ENCODE measurements at places on chromosomes 1 and 21.

- DNase-seq: no peak
These were observed 823 bp upstream of the PRKAA2 start for GRCh38 chr1:56644064-56644918.

DNA sequence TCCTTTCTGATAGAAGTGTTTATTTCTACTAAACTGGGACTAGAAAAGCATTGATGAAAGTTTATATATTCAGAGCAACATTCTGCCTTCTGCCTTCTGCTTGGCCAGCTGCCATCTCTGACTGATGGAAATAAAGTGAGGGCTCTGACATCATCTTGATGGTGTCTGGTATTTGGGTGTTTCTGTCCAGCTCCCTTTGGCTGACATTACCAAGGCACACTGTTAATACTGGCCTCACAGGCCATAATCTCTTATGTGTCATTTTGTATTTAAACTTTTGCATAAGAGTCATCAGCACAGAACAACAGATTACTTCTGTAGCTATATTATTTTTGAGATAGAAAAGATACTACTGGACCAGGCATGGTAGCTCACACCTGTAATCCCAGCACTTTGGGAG, 216.9 kb downstream of the RYR2 start:
- no peak for DNase-seq

DNA sequence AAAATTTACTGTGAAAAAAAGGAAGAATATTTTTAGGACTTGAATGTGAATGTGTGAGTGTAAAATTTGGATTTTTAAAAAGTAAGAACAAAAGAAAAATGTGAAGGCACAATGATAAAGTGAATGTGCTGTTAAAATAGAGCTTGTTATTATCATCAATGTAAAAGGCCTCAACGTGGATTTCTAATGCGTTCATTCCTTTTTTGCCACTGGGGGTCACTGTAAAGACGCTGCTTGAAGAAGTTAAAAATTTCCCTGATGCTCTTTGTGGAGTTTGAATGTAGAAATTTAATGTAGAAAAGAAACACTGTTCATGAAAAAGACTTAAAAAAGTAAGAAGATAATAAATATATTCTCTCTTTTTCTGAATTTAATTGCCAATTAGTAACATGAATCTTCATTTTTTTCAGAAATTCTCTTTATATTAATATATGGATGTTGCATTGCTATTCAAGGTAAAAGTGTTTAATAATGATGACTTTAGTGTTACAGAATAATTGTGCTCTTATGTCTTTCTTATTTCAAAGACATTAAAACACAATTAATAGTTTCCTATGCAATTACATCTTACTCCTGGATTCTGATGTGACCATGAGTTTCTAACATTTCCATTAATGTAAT, 161.5 kb downstream of the DNM3 start:
- peak; percentile 65 for DNase-seq

DNA sequence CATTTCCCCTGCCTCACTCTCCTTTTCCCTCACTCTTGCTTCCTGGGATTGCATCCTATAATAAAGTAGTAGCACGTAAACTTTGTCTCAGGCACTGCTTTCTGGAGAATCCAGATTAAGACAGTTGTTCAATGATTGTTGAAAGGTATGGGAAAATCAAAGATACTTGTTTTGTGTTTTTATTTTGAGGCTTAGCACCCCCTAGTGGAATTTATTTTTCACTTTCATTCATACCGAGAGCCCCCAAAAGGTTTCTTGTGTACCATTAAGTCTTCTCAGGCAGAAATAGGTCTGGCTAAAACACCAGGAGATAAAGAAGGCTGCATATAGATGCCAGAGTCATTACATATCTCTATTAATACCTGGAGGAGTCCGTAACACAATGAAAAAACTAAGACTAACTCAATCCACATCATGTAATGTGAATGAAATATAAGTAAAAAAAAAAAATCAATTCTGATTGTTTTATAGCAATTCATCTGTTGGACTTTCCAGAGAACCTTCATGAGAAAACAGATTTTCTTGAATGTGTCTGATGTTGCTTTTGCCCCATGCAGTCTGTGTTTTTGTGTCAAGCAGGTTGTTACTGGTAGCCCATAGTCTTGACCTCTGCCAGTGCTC, 103.5 kb downstream of the RPE65 start:
- peak; percentile 54 for DNase-seq

GRCh38 chr1:219330669-219331068, 157.0 kb downstream of the LYPLAL1 start:
- DNase-seq: no peak

DNA sequence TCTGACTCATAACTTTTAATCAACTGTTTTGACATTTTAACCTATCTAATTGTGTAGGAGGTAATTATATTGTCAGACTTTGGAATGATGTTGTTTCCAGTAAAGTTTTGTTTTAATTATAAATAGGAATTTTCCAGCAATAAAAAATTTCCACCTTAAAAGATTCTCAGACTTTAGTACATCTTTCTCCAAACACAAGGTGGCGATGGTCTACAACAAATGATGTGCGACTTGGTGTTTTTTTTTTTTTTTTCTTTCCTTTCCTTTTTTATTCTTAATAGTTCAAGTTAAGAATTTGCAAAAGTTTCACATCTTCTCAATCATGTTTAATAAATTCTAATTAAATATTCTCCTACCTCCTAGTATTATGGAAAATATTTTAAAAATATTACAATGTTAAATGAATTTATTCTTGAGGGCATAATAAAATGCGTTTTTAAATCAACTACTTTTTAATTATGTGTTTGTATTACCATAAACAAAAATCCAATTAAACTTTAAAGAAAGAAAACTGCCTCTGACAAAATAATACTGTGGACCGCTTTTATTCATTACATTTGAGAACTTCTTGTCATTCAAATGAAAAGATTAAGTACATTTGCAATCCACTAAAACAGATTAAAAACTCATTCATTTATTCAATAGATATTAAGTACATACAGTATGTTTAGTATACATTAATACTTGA, 4.4 kb upstream of the ADAMTS1 start:
- peak; percentile 78 for DNase-seq
